ENCODE measurements at places on chromosomes 6 and 20.

- no peak for DNase-seq
Observed at GRCh38 chr6:168210239-168211105, 109.1 kb downstream of the DACT2 start.

DNA sequence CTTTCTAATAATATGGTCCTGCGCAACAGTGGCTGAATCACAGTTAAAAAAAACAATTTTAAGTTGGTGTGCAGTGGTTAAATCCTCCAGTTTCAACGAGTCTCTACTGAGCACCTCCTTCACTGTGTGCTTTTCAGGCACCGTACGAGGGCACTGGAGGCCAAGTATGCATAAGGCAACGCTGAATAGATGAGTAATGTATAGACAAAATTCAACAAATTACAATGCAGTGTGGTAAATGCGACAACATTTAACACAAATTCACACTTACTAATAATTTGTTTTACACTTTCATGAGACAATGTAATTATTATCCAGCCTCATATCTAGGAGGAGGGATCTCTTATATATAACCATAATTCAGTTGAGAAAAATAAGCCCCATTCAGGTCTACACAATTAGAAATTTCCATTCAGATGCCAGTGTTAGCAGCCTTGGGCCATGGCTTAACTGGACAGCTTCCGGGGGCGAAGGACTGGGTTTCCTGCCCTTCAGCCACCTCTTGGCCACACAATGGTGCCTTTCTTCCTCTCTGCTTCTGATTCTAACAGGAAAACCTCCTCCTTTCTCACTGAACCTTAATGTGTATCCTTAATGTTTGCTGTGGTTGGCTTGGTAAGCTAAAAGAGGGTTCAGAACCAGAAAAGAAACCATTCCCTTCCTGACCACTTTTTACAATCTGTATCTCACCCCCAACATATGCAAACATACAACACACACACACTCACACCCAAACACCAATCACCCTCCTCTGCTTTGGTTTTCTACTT lies 51.9 kb downstream of the B4GALT5 start:
- DNase-seq: no peak

- no peak for DNase-seq
Observed at GRCh38 chr6:42629845-42630244, 66.0 kb downstream of the UBR2 start.

DNA sequence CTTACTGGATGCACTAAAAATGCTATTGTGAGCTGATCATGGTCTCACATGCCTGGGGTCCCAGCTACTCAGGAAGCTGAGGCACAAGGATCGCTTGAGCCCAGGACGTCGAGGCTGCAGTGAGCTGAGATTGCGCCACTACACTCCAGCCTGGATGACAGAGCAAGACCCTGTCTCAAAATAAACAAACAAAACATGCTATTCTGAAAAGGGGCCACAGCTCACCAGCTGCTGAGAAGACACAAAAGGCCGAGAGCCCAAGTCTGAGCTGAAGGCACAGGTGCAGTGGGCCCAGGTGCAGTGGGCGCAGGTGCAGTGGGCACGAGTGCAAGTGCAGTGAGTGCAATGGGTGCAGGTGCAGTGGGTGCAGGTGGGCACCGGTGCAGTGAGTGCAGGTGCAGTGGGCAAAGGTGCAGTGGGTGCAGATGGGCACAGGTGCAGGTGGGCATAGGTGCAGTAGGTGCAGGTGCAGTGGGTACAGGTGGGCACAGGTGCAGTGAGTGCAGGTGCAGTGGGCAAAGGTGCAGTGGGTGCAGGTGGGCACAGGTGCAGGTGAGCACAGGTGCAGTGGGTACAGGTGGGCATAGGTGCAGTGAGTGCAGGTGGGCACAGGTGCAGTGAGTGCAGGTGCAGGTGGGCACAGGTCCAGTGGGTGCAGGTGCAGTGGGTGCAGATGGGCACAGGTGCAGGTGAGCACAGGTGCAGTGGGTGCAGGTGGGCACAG lies 16.0 kb downstream of the ZBTB46 start:
- no peak for DNase-seq

GRCh38 chr6:27565839-27566779 lies 93.2 kb upstream of the ZNF184 start:
- no peak for DNase-seq

DNA sequence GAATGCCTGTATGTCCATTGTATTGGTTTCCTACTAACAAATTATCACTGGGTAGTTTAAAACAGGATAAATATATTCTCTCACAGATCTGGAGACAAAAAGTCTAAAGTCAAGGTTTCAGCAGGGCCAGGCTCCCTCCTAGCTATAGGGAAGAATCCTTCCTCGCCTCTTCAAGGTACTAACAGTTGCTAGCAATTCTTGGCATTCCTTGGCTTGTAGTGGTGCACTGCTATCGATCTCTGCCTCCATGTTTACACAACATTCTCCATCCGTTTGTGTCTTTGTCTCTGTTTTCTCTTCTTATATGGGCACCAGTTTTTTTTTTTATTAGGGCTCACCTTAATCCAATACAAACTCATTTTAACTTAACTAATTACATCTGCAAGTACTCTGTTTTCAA lies 48.9 kb downstream of the OR2B6 start:
- no peak for DNase-seq

DNA sequence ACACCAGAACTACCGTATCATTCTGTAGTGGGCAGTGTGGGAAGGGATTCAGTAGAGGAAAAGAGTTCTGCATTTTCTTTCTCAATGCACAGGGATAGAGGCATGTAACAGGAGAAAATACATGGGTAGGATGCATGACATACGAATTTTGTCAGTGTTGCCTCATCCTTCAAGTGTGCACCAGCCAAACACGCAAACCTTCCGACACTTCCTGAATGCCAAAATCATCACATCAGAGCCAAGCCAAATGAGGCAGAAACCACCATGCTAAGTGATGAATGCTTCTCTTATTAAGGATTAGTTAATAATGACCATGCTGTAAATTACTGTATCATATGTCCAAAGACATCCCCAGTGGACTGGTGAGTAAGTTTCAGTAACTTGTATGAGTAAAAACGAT lies 27.3 kb downstream of the RAMACL start:
- DNase-seq: no peak

Measured in CD4-positive, alpha-beta memory T cell (primary cell).